Gastroesophageal sphincter (tissue), 4 donors: ENCODE measurements at places on chromosomes 4 and X. TPM values are rescaled to one million over a fixed set of nuclear protein-coding genes. Genes with fewer than 3 reads are reported as not detected.

- no peak for ATAC-seq
Measured at GRCh38 chr4:111519683-111520082, 625.6 kb upstream of the FAM241A start.

GRCh38 chr4:163553146-163553545 lies 58.7 kb downstream of the TMA16 start:
- no peak for ATAC-seq

DNA sequence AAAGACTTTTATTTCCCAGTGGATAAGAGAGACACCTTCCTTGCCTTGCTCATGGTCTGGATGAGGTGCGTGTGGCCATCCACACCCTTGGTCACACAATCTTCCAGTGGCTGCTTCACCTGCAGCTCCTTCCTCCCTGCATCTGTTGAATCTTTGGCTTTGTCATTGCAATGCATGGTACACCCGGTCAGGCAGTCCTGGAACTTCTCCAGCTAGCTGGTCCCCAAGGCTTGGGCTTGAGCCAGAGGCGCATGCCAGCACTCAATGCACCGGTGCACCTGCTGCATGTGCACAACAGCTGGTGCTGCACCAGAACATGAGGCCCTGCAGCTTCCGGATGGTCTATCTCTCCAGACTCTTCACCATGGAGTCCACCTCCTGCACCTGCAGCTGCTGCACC lies 31.7 kb downstream of the SCML1 start:
- no peak for ATAC-seq

DNA sequence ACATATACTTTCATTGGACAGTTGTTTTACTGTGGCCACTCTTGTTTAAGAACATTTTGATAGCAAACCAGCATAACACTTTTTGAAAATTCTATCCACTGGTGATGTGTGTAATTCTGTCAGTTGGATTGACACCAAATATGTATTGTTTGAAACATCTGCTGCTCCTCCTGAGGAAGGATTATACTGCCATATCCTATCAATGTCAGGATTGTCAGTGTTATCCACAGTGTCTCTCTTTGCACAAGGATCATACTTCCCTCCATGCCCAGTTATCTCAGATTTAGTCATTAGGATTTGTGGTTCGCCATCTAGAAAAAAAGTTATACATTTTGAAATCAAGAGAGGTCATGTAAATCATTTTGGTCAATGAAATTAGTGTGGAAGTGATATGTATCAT lies 1859.6 kb downstream of the C4orf33 start:
- ATAC-seq = no peak

DNA sequence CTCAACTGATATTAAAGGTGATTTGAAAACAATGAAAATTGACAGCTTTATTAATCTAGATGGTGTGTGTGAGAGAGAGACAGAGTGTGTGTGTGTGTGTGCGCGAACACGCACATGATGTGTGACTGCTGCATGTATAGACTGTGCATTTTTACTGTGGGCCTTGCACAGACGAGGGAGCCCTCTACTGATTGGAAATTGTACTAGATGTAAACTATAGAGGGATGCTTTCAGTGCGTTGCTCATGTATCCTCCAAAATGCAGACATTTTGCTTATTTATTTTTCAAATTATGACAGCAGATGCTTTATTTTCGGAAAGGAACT lies 168.4 kb upstream of the GK2 start:
- ATAC-seq = peak; percentile 26

- ATAC-seq = no peak
Measured at GRCh38 chr4:101050837-101051205, 296.5 kb downstream of the PPP3CA start.

GRCh38 chr4:177937041-177937440 lies 494.8 kb upstream of the AGA start:
- ATAC-seq = no peak

GRCh38 chrX:155009994-155010472 lies 12.5 kb downstream of the F8 start:
- ATAC-seq = peak; percentile 68

GRCh38 chr4:179095585-179096221 lies 1653.5 kb upstream of the AGA start:
- ATAC-seq = no peak

DNA sequence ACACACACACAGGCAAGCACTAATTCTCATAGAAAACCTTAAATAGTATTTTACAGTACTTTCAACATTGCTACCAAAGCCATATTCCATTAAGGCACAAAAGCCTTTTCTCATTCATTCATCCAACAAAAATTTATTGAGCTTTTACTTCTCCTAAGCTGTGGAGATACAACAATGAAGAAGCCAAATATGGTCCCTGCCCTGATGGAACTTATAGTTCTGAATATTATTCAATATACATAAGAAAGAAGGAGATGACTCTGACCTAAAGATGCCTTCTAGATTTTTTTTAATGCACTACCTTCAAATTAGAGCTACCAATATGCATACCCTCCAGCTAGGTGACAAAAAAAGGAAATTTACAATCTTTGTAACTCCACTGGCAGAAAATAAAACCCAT lies 90.0 kb upstream of the WDR44 start:
- no peak for ATAC-seq

- ATAC-seq = no peak
Measured at GRCh38 chr4:190017357-190018200, 9.5 kb downstream of the FRG2 start.

DNA sequence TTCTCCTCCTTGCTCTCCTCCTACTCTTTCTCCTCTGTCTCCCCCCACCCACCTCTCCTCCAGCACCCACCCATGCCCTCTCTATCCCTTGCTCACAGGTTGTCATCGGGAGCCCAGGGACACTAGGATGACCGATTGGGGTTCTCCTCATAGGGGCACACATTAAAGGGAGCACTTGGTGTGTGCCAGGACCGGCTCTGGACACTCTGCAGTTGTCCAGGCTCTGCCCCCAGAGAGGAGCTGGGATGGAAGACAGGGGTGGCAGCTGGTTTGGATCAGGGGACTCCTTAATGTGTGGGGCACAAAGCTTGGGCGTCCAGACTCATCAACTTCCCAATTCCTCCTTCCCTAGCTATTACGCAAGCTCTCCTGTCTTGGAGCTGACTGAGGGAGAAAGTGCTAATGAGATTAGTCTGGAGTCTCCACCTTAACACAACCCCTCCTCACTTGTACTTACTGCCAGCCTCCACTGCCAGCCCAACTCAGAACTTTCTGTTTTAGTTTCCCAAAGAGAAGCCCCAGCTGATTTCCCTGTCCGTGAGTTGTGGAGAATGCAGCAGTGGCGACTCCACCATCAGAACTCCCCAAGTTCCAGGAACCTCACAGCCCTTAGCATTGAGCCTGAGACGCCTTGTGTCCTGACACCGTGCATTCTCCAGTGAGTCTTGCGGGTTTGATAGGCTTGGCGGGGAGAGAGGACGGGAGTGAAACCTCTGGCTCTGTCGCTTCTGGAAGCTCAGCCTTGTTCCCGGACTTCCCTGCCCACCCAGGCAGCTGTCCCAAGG lies 52.2 kb downstream of the CXorf49B start:
- no peak for ATAC-seq

DNA sequence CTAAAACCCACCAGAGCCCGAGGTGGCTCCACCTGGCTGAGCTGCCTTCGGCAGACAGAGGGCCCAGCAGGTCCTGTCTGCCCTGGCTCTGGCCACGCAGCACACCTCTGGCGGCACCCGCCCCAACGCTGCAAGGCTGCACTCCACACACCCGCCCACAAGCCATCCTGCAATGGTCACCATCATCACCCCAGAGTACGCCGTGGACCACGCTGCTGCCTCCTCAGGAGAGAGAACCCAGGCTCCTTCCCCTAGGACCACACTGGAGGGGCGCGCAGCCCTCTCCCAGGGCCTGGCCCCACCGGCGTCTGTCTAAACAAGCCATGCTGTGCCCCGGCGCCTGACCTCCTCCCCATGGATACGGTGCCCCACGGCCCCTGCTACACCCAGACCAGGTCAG lies 39.6 kb upstream of the CPLX1 start:
- ATAC-seq = no peak

GRCh38 chr4:86960557-86960961 lies 25.7 kb downstream of the AFF1 start:
- no peak for ATAC-seq

GRCh38 chrX:73412930-73413329 lies 33.9 kb upstream of the CDX4 start:
- ATAC-seq = no peak

GRCh38 chr4:80333121-80333520 lies 2.4 kb upstream of the CFAP299 start:
- no peak for ATAC-seq

- ATAC-seq = no peak
Measured at GRCh38 chr4:159910721-159911120, 807.8 kb downstream of the RAPGEF2 start.

GRCh38 chrX:121102101-121102500 lies 54.7 kb downstream of the GLUD2 start:
- no peak for ATAC-seq

GRCh38 chr4:139876337-139876941 lies 210.8 kb downstream of the MGST2 start:
- ATAC-seq = no peak

DNA sequence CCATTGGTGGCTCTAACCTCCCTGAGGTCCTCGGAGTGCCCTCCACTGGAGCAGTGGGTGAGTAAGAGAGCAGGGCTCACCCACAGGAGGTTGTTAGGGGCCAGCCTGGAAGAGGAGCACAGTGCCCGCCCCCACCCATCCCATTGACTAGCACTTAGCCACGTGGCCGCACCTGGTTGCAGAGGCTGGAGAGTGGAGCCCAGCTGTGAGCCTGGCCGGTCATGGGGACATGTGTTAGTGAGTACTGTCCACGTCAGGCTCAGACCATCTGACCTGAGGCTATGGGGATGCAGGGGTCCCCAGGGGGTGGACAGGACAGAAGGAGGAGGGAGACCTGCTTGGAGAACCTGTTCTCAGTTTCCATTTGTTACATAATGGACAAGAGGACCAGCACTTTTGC lies 1.4 kb upstream of the MAN2B2 start:
- no peak for ATAC-seq

GRCh38 chr4:8255698-8256441 lies 13.7 kb upstream of the HTRA3 start:
- ATAC-seq = peak; percentile 78

GRCh38 chr4:86965019-86965976 lies 30.5 kb downstream of the AFF1 start:
- no peak for ATAC-seq

DNA sequence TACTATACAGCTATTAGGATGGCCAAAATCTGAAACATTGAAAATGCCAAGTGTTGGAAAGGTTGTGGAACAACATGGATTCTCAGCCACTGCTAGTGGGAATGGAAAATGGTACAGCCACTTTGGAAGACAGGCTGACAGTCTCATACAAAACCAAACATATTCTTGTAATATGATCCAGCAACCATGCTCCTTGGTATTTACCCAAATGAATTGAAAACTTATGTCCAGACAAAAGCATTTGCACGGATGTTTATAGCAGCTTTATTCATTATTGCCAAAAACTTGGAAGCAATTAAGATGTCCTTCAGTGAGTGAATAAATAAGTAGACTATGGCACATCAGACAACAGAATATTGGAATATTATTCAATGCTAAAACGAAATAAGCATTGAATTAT lies 105.8 kb upstream of the DCLK2 start:
- no peak for ATAC-seq

- ATAC-seq = no peak
Measured at GRCh38 chr4:132240081-132240480, 909.0 kb upstream of the PCDH10 start.

GRCh38 chr4:95758001-95758400 lies 81.9 kb upstream of the PDHA2 start:
- ATAC-seq = no peak

DNA sequence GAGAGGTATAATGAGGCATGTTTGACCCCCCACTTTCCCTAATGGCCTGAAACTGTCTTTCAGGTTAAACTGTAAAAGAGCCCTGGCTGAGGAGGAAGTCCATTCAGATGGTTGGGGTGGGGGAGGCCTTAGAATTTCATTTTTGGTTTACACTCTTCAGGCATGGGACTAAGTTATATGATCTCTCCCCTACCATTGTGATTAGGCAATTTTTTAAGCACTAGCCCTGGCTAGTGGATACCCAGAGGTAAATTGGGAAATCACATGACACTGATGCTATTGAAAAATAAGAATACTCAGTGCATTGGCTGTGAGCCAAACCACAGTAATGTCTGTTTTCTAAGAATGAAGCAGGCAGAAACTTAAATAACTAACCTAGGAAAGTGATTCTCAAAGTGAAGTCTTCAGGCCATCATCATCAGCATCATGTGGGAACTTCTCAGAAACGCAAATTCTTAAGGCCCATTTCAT lies 149.7 kb downstream of the RRAGB start:
- ATAC-seq = no peak

- no peak for ATAC-seq
Measured at GRCh38 chrX:129798888-129799287, 19.1 kb downstream of the SASH3 start.

DNA sequence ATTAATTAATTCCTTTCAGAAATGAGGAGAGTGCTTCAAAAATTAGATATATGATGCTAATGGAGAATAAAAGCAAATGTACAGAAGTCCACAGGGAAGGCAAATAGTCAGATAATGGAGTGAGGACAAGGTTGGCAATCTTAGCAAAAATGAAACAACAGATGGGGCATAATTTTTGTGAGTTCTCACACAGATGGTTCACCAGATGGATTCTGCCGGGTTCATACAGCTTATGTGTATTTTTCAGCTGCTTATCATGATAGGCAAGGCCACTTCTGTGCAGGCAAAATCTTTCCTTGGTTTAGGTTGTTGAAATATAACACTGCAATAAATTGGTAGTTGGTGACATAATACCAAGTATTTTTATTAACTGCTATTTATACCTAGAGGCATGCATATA lies 1539.0 kb upstream of the IGFBP7 start:
- no peak for ATAC-seq

Gene MORC4
- 11.7 TPM for total RNA-seq

Gene PRR32
- total RNA-seq = not detected

Gene HOPX
- 3.0 TPM for total RNA-seq

Gene CCSER1
- 3.0 TPM for total RNA-seq

Gene CFI
- 13.3 TPM for total RNA-seq

Gene LRCH2
- 17.1 TPM for total RNA-seq

Gene HERC5
- 3.1 TPM for total RNA-seq

Gene STK32B
- 5.3 TPM for total RNA-seq

Gene INTU
- total RNA-seq = 4.5 TPM

Gene PDGFRA
- 115 TPM for total RNA-seq

Gene AMOT
- 7.9 TPM for total RNA-seq

Gene HSFX2
- total RNA-seq = not detected

Gene WWC2
- 39.7 TPM for total RNA-seq

Gene SMR3B
- not detected for total RNA-seq

Gene RGS12
- total RNA-seq = 29.3 TPM

Gene MED14
- total RNA-seq = 28.6 TPM

Gene SRPX
- 26.6 TPM for total RNA-seq

Gene CCKAR
- total RNA-seq = not detected

Gene SHISA3
- 6.3 TPM for total RNA-seq

Gene MUC7
- not detected for total RNA-seq

Gene COL4A5
- 433 TPM for total RNA-seq

Gene EVC
- 45.5 TPM for total RNA-seq
